NCI-H1105 treated with DMSO at 0.1 percent for 48 hours (cell line): ENCODE measurements at places on chromosomes 6 and 20.

DNA sequence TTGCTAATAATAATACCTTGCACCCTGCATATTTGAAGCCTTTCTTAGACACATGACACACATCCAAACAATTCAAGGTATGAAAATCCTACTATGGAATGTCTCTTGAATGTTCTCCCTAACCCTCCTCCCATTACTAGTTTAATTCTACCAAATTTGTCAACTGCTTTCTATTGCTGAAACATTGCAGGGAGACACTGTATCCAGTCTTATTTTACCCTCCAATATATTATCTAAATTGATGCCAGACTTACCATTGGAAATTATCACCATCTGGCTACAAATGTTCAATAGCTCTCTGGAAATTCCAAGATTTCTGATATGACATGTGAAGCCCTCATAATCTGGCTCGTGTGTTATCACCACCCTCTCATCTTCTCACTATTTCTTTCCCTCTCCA is 1027.3 kb upstream of the CITED2 start:
- no peak for DNase-seq

- no peak for DNase-seq
Measured at GRCh38 chr6:30258204-30258603, 45.0 kb upstream of the TRIM26 start.

GRCh38 chr20:2693286-2694007 is 867 bp downstream of the EBF4 start:
- peak; percentile 20 for DNase-seq

- DNase-seq, result no peak
Measured at GRCh38 chr6:139608466-139609261, 234.2 kb upstream of the CITED2 start.

DNA sequence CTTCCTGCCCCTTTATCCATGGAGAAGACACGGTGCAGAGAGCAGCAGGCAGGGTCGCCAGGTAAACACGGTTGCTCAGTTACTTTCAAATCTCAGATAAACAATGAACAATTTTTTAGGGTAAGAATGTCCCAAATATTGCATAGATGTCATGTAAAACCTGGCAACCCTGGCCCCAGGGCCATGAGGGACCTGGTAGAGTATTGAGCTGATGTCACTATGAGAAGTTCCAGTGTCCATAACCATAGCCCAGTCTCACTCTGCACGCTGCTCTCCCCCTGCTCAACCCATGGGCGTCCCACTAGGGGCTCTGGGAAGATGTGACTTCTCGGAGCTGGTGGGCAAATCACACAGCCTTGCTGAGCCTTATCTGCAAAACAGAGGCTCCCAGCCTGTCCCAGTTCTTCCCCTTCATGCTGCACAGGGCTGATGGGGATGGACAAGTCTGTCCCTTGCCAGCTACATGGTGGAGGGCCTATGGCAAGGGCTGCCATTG is 71.3 kb upstream of the TOP1 start:
- DNase-seq, result no peak

GRCh38 chr20:52004018-52004417 is 187.6 kb downstream of the ZFP64 start:
- DNase-seq, result no peak
